MCF 10A (cell line): ENCODE measurements at places on chromosomes 5 and 9.

GRCh38 chr5:54278036-54278830 lies 32.1 kb downstream of the ARL15 start:
- no peaks in the 10 kb centered on the region for H3K36me3 ChIP-seq
- H3K27me3 ChIP-seq, result no peaks in the 10 kb centered on the region
- no peak overlapping the region for H3K4me3 ChIP-seq

DNA sequence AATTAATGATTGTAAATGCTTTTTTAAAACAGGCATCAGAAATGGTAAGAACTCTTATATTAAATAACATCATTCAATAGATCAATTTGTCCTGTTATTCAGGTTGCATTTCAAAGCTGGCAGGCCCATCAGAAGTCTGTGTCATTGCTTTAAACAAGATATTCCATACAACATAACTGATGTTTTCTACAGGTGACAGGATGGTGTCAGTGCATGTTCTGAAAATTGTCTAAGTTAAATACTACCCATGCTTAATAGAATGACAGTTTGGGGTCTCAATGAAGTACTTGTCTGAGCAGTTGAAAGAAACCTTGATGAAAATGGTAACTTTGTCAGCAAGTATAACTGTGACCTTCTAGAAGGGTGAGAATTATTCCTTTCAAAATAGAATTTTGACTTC lies 263.2 kb downstream of the ISL1 start:
- H3K27ac ChIP-seq, result no peak overlapping the region
- no peak overlapping the region for H3K4me3 ChIP-seq
- H3K4me1 ChIP-seq, result peaks cover 4% of the 10 kb centered on the region
- H3K36me3 ChIP-seq, result no peaks in the 10 kb centered on the region
- no peak for DNase-seq
- H3K27me3 ChIP-seq, result no peaks in the 10 kb centered on the region

DNA sequence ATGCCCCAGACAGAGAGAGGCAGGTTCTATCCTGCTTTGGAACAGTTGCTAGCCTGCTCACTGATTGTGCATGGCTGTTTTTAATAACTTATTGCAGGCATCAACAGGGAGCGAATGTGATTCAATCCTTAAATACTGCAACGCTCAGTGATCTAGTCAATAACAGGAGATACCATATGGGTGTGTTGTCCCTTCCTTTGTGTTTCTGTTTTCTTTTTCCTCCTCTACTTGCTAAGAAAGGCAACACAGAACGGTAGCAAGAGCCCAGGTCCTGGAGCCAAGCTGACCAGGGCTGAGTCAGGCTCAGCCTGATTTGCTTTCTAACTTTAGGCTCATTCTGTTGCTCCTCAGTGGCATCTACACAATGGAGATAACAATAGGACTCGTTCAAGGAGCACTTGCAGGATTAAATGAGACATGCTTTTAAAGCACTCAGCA lies 98.6 kb upstream of the EQTN start:
- no peak overlapping the region for H3K4me3 ChIP-seq
- peaks cover 23% of the 10 kb centered on the region for H3K4me1 ChIP-seq
- no peaks in the 10 kb centered on the region for H3K27me3 ChIP-seq
- no peak for DNase-seq
- no peak overlapping the region for H3K27ac ChIP-seq

GRCh38 chr5:164073081-164073480 lies 567.7 kb downstream of the MAT2B start:
- no peak overlapping the region for H3K27ac ChIP-seq
- no peaks in the 10 kb centered on the region for H3K36me3 ChIP-seq
- DNase-seq, result no peak
- H3K27me3 ChIP-seq, result no peaks in the 10 kb centered on the region
- H3K4me3 ChIP-seq, result no peak overlapping the region
- H3K4me1 ChIP-seq, result no peaks in the 10 kb centered on the region

GRCh38 chr5:102341681-102342288 lies 45.7 kb upstream of the SLCO4C1 start:
- no peaks in the 10 kb centered on the region for H3K4me1 ChIP-seq
- no peaks in the 10 kb centered on the region for H3K36me3 ChIP-seq
- H3K4me3 ChIP-seq, result no peak overlapping the region
- H3K27ac ChIP-seq, result no peak overlapping the region
